ENCODE measurements at places on chromosomes 5 and 9. TPM values are rescaled to one million over a fixed set of nuclear protein-coding genes. Genes with fewer than 3 reads are reported as not detected.

Gene NIPBL
- 42.5 TPM for polyA plus RNA-seq

Gene FLT4
- polyA plus RNA-seq = not detected

GRCh38 chr5:9850456-9850855 lies 220.3 kb upstream of the TAS2R1 start:
- no peak overlapping the region for H3K27ac ChIP-seq
- DNase-seq = no peak
- H3K4me1 ChIP-seq = no peaks in the 10 kb centered on the region
- no peak overlapping the region for H3K4me3 ChIP-seq
- H3K36me3 ChIP-seq = no peaks in the 10 kb centered on the region

DNA sequence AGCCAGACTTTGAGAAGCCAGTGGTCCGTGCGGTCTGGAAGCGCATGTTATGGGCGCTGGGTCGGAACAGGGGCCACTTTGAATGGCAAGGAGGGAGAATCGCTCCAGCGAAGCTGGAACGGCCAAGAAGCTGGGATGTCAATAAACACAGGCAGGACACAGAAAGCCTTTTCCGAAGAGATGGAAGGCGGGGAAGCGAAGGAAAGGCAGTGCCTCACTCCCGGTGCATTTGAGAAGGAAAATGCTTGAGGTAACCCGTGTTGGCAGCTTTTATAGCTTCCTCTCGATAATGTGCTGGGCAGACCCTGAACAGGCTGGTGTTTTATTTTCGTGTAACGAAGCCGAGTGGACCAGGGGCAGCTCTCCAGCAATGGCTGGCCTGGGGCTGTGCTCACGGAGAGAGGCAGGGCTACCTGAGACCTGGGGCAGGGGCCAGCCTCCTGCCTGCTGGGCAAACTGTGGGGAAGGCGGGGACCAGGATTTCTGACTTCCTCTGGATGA lies 84.2 kb upstream of the SPRY4 start:
- no peak overlapping the region for H3K4me3 ChIP-seq
- no peak for DNase-seq
- H3K36me3 ChIP-seq = no peaks in the 10 kb centered on the region
- peaks cover 5% of the 10 kb centered on the region for H3K27me3 ChIP-seq
- H3K27ac ChIP-seq = no peak overlapping the region
- peaks cover 6% of the 10 kb centered on the region for H3K4me1 ChIP-seq

- peaks cover 6% of the 10 kb centered on the region for H3K27me3 ChIP-seq
- H3K36me3 ChIP-seq = no peaks in the 10 kb centered on the region
- no peak overlapping the region for H3K27ac ChIP-seq
- no peaks in the 10 kb centered on the region for H3K4me1 ChIP-seq
- no peak for DNase-seq
Observed at GRCh38 chr9:74846766-74847165, 41.0 kb downstream of the TRPM6 start.

DNA sequence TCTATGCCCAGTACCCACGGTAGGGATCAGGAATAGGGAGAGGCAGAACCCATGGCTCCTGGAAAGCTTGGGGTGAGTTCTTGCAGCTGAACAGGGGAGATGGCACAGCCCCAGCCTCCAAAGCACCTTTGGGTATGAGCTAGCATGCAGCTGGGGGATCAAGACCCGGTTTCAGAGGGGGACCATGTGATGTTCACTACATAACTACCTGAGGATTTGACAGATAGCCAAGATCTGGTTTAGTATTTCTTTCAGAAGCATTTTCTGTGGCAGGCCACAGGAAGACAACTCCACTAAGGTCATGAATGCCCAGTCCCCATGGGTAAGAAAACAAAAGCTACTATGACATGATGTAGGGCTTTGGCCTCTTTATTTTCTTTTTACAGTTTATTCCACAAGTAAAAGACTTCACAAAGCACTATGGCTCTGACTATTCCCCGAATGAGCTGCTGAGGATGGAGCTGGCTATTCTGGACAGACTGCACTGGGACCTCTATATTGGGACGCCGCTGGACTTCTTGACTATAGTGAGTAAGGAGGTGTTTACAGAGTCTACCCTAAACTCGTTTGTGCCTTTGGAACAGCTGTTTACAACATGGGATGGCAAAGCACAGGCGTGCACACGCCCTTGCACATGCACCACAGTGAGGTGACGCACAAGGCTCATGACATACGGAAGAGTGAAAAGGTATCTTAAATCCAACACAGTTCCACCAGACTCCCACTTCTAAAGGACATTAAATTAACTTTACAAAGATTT lies 3.4 kb downstream of the CCNI2 start:
- H3K4me3 ChIP-seq = no peak overlapping the region
- H3K27ac ChIP-seq = no peak overlapping the region
- no peaks in the 10 kb centered on the region for H3K4me1 ChIP-seq
- no peaks in the 10 kb centered on the region for H3K36me3 ChIP-seq
- H3K27me3 ChIP-seq = peaks cover 2% of the 10 kb centered on the region
- DNase-seq = no peak

Gene ADAMTSL2
- polyA plus RNA-seq = not detected

Gene IFNK
- polyA plus RNA-seq = not detected

Gene ZDHHC11
- not detected for polyA plus RNA-seq

- no peaks in the 10 kb centered on the region for H3K36me3 ChIP-seq
- peak overlapping the region; percentile 80 for H3K27ac ChIP-seq
- H3K4me3 ChIP-seq = peak overlapping the region; percentile 21
- peak; percentile 49 for DNase-seq
- peaks cover 3% of the 10 kb centered on the region for H3K27me3 ChIP-seq
Observed at GRCh38 chr5:151068433-151069197, 12.2 kb downstream of the TNIP1 start.

Gene GRXCR2
- not detected for polyA plus RNA-seq

Gene PCDHA13
- not detected for polyA plus RNA-seq

Gene CER1
- not detected for polyA plus RNA-seq

Gene CARD9
- polyA plus RNA-seq = not detected

Gene FOXD4L6
- not detected for polyA plus RNA-seq

Gene TAF11L5
- not detected for polyA plus RNA-seq

DNA sequence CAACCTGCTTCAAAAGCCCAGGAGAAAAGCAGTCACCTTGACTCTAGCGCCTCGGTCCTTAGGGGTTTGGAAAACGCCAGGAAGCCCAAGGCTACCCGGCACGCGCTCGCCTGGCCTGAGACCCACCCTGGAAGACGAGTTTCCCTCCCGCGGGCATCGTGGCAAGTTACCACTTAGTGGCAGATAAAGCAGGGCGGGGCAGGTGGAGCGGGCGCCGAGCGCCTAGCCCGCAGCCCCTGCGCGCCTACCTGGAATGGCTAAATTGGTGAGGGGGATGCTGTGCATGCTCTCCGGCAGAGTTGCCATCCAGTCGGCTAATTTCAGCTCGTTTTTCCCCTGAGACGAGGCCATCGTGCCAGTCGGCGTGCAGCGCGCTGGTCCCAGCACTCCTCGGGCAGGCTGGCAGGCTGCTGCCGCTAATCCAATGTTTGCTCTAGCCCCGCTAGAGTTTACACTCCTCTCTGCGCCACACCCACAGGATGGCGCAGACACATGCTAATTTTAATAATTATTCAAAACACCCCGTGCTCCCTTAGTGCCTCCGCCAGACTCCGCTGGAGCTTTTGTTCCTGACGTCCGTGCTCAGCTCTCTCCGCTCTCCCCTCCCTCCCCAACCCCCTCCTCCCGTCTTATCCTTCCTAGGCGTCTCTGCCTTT lies at the start of gene PLCXD3:
PLCXD3 (minus strand) TSS at position 426 of the 656 bp plus-strand sequence; CDS start at position 351, 75 bp downstream.
- H3K36me3 ChIP-seq = no peaks in the 10 kb centered on the region
- no peak for DNase-seq
- no peaks in the 10 kb centered on the region for H3K27me3 ChIP-seq
- no peaks in the 10 kb centered on the region for H3K4me1 ChIP-seq
- no peak within 1 kb of the TSS for H3K27ac ChIP-seq

DNA sequence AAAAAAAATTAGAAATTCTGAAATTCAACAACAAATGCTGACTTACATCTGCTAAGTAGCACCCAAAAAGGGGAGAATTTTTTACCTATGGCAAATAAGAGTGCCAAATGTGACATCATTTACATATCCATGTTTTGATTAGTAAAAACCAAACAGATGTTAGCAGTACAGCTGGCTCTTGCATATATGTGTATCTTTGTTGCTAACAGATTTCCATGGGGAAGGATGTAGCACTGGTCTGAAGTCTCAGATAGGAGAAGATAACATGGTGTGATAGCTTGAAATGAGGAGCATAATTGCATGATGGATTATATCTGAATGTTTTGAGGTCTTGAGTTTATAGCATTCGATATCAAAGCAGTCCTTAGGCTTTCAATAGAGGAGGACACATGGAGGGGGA lies 17.5 kb downstream of the PIK3R1 start:
- H3K27ac ChIP-seq = peak overlapping the region; percentile 88
- H3K4me3 ChIP-seq = peak overlapping the region; percentile 3

Gene RNF208
- polyA plus RNA-seq = not detected

Gene CNTNAP3
- polyA plus RNA-seq = not detected

- peaks cover 23% of the 10 kb centered on the region for H3K4me1 ChIP-seq
- peak; percentile 27 for DNase-seq
- no peaks in the 10 kb centered on the region for H3K36me3 ChIP-seq
- peak overlapping the region; percentile 68 for H3K27ac ChIP-seq
Observed at GRCh38 chr9:21255538-21256212, 15.9 kb upstream of the IFNA14 start.

Gene RAD17
- polyA plus RNA-seq = 23.3 TPM

Gene PIP5K1B
- not detected for polyA plus RNA-seq

- H3K27me3 ChIP-seq = no peaks in the 10 kb centered on the region
- no peak overlapping the region for H3K4me3 ChIP-seq
- DNase-seq = no peak
- H3K27ac ChIP-seq = peak overlapping the region; percentile 39
- H3K4me1 ChIP-seq = peaks cover 76% of the 10 kb centered on the region
Observed at GRCh38 chr5:62326702-62327101, 20.7 kb downstream of the KIF2A start.

Gene ABLIM3
- 0.21 TPM for polyA plus RNA-seq

Gene GARIN3
- polyA plus RNA-seq = not detected

DNA sequence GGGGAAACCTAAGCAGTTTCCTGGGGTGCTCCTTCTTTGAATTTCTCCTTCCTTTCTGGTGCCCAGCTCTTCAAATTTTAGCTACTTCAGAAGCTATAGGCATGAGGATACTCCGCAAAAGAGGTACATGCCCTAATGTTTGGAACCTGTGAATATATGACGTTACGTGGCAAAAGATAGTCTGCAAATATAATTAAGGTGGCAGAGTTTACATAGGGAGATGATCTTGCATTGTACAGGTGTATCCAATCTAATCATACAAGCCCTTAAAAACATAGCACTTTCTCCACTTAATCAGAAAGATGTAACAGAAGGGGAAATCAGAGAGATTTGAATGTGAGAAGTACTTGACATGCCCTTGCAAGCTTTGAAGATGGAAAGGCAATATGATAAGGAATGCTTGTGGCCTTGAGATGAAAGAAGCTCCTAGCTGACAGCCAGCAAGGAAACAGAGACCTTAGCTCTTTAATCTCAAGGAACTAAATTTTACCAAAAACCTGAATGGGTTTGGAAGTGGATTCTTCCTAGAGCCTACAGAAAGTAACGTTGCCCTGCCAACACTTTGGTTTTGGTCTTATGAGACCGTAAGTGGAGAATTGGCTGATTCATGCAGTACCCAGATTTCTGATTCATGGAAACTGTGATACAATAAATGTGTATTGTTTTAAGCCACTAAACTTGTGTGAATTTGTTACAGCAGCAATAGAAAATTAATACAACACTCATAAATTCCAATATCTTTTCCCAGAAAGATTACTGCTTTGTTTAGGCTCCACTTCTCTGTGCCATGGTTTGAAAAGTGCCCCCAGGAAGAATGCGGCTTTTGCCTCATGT lies 268.4 kb downstream of the FAM170A start:
- H3K36me3 ChIP-seq = no peaks in the 10 kb centered on the region
- no peak for DNase-seq
- no peak overlapping the region for H3K4me3 ChIP-seq
- H3K27me3 ChIP-seq = no peaks in the 10 kb centered on the region
- no peak overlapping the region for H3K27ac ChIP-seq

GRCh38 chr9:32339424-32339823 lies 45.0 kb upstream of the ACO1 start:
- no peaks in the 10 kb centered on the region for H3K36me3 ChIP-seq
- H3K4me3 ChIP-seq = no peak overlapping the region
- peaks cover 10% of the 10 kb centered on the region for H3K27me3 ChIP-seq
- DNase-seq = no peak
- H3K27ac ChIP-seq = no peak overlapping the region

Gene TAF1L
- polyA plus RNA-seq = not detected

Gene INSYN2B
- not detected for polyA plus RNA-seq

- H3K4me1 ChIP-seq = peaks cover 4% of the 10 kb centered on the region
- no peak for DNase-seq
- no peak overlapping the region for H3K27ac ChIP-seq
- H3K27me3 ChIP-seq = peaks cover 8% of the 10 kb centered on the region
- no peaks in the 10 kb centered on the region for H3K36me3 ChIP-seq
Observed at GRCh38 chr9:33229359-33230114, 10.4 kb upstream of the SPINK4 start.

Gene SYNPO
- not detected for polyA plus RNA-seq

- H3K4me3 ChIP-seq = no peak overlapping the region
- no peaks in the 10 kb centered on the region for H3K4me1 ChIP-seq
- no peak for DNase-seq
- no peak overlapping the region for H3K27ac ChIP-seq
Observed at GRCh38 chr5:27708534-27708933, 670.1 kb upstream of the CDH9 start.

DNA sequence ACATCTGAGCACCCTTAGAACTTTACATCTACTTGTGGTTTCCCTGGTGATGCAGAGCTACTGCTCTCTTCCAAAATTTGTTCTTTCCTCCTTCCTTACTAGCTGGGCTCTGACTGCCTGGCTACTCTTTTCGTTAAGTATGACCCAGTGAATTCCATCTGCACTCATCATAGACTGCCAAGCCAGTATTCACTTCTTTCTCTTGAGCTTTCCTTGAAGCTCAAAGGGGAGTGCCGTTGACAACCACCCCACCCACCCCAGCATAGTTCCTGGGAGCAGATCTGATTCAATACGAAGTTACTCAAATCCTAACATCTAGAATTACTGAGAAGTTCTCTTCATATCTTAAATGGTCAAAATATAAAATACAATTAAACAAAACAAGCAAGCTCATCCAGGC lies 190.5 kb downstream of the ADAMTS12 start:
- no peaks in the 10 kb centered on the region for H3K4me1 ChIP-seq
- H3K27ac ChIP-seq = no peak overlapping the region
- H3K4me3 ChIP-seq = no peak overlapping the region
- peaks cover 3% of the 10 kb centered on the region for H3K27me3 ChIP-seq
- no peaks in the 10 kb centered on the region for H3K36me3 ChIP-seq

GRCh38 chr9:104028827-104029226 lies 65.3 kb upstream of the SMC2 start:
- H3K27me3 ChIP-seq = peaks cover 2% of the 10 kb centered on the region
- peaks cover 6% of the 10 kb centered on the region for H3K4me1 ChIP-seq
- H3K4me3 ChIP-seq = no peak overlapping the region
- no peak overlapping the region for H3K27ac ChIP-seq
- H3K36me3 ChIP-seq = no peaks in the 10 kb centered on the region
- DNase-seq = no peak

Gene ELAVL2
- polyA plus RNA-seq = not detected
